ENCODE measurements at places on chromosomes 13 and 19.

- DNase-seq = no peak
Measured at GRCh38 chr19:1149259-1150045, 24.6 kb downstream of the SBNO2 start.

- no peak for DNase-seq
Measured at GRCh38 chr13:45678282-45678681, 23.8 kb upstream of the CBY2 start.

DNA sequence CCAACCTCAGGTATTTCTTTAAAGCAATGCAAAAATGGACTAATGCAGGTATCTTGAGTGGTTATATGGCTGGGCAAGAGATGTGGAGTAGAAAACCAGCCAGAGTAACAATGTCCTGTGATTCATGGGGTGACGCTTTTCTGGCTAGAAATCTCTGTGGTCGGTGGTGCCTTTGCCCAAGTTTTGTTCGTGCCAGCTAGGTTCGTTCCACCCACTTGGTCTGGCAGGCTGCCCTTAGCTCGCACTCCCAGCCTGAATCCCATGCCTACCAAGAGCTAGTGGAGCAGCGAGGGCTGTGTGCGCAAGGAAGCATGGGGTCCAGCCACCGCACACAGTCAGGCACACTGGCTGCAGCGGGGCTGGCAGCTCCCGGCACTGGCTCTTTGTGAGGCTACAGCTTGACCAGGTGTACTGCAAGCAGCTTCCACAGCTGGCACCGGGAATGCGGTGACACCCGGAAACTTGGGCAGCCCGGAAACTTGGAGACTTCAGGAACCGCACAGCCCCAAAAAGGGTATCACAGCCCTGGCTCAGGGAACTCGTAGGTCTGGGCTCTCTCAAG, 349.6 kb upstream of the PCDH20 start:
- DNase-seq = no peak

- DNase-seq = peak; percentile 12
Measured at GRCh38 chr19:47752440-47753211, 7.3 kb downstream of the NOP53 start.

DNA sequence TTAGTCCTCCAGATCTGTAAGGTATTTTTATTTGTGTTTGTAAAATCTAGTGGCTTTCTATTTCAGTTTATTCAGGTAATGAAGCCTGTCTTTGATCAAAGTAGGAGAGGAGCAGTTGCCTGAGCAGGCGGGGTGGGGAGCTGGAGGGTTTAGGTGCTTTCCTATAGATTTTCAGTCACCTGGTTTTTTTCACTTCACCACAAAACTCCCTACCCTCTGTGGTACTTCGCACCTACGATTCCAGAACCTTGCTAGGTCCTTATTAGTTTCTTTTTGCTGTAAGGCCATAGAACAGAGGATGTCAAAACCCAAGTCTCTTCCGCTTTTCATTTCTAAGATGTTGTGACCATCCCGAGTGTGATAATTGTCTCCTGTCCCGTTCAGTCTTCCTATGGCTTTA, 26.6 kb downstream of the SLAIN1 start:
- no peak for DNase-seq

DNA sequence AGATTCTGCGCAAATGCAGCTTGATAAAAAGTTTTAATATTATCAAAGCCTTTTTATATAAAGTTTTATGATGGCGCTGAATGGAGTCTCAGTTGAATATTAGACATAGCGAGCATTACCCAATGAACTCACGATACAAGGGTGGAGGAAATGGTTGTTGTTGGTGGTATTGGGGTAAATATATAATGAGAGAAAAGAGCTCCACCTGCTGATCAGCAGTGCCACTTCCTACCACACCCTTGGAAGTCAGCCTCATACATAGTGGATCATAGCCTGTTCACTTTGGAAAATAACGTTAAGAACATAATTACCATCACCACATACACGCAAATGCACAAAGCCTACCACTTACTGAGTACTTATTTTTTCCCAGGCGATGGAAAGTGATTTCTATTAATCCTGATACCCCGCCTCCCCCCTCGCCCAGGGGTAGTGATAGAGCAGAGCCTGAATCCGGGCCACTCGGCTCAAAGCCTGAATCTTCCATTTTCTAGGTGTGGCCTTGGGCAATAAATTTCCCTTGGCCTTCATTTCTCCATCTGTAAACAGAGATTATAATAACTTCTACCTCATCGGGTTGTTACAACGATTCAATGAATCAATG, 358.3 kb downstream of the KLF5 start:
- DNase-seq = no peak

DNA sequence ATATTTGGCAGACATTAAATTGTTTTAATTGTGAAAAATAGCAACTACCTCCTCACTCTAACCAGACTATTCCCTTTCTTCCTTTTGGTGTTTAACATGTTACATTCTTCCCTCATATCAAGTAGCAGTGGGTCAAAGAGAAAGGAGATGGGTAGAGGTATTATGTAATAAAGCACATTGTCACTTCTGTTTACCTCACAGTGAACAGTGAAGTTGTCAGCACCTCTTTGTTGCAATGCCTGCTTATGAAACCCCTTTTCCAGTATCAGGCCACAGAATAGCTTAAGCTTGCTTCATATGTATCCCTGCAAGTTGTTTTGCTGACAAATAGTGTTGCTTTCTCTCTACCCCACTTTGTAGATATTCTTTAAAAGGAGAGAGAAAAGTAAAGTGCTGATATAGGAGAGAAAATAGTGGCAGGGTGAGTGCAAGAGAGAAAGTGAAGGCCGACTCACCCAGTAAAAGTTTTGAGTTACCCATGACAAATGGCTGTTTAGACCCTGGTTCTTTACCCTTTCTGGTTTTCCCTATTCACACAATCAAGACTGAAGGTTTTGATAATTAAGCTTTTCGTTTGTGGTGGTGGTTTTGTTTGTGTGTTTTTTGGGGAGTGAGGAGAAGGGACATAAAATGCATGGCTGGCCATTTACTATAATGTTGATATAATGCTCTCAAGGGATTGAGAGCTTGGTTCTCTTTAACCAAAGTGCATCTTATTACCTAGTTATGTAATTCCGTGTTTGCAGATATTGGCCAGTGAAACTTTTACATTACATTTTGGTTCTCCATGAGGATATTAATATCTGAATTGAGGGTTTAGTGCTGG, 3.7 kb downstream of the ITM2B start:
- no peak for DNase-seq

GRCh38 chr19:30402436-30403202, 30.4 kb downstream of the ZNF536 start:
- no peak for DNase-seq

GRCh38 chr13:31638577-31638976, 100.7 kb upstream of the RXFP2 start:
- no peak for DNase-seq

GRCh38 chr19:11587302-11587974, 9.8 kb upstream of the ZNF627 start:
- peak; percentile 81 for DNase-seq

DNA sequence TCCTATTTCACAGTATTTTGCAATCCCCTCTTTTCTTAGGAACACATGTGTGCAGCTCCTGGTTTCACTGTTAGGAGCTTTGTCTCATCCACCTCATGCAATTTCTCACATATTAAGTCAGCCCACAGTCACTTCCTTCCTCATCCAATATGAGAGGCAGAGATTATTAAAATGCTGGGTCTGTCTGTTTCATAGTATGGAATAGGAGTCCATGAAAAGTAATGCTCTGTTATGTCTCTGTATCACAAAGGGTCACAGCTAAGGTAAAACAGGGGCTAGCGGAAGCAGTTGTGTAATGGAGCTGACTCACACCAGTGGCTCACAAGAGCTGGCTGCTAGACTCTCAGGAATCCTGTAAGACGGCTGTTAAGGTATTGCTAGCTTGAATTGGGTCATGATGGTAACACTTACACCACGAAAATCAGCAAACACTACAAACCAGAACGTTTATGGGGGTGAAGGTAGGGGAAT, 216.5 kb downstream of the EFNB2 start:
- no peak for DNase-seq

GRCh38 chr19:48674921-48675824, 2.4 kb upstream of the NTN5 start:
- DNase-seq = peak; percentile 82

DNA sequence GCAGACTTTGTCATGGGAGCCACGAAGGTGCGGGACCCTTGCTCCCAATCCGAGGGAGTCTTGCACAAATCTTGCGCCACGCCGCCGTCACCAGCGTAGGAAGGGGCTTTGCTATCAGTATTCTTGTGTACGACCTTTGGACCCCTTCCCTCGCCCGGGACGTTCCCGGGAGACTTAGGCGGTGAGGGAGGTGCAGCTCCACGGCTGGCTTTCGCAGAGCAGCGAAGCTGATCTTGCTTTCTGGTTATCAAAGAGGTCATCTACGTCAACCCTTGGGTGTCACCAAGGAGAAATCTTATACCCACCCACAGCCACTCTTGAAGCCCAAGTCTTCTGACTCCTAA, 583 bp downstream of the TECR start:
- DNase-seq = no peak

DNA sequence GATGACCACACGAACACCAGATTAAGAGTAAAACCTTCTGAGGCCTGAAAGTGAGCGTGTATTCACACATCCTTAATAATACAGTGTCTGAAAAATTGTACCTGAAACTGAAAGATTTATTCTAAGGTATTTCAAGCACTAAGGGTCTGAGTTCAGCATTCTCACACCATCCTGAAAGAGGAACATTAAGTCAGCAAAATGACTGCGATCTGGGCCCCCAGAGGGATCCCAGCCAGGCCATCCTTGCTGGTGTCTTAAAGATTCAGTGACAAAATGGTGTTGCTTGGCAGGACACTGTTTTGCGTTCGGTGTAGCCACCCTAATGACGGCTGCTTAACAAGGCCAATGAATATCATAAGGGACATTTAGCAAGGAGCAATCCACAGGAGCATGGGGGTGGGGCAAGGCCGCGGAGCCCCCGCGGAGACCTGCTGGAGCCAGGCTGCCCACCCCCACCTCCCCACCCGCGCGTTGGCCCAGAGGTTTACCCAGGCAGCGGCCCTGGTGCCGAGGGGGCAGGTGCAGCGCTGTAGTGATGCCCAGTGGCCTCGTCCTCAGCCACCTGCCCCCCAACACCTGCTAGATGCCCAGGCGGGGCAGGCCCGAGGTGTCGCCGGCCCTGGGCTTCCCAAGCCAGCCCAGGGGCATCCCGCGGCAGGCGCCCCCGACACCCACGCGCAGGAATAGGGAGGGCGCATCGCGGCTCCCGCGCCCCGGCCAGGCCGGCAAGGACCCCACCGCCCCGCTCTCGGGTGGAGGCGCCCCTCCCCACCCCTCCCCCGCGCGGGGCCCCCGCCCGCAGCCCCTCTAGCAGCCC, 742 bp downstream of the NALCN start:
- no peak for DNase-seq

Data from CD4-positive, alpha-beta T cell treated with Interleukin-6 for 4 hours (primary cell).